ENCODE measurements at places on chromosomes 1 and 21. TPM values are rescaled to one million over a fixed set of nuclear protein-coding genes. Genes with fewer than 3 reads are reported as not detected.

C1orf87 gene
- not detected for total RNA-seq

TSACC gene
- not detected for total RNA-seq

HES2 gene
- total RNA-seq = 0.14 TPM

TCHH gene
- 0.14 TPM for total RNA-seq

BTBD8 gene
- 2.4 TPM for total RNA-seq

OR2T8 gene
- total RNA-seq = not detected

STUM gene
- not detected for total RNA-seq
